ENCODE measurements at places on chromosomes 16 and 17.

- DNase-seq: no peak
Measured at GRCh38 chr16:77782694-77783093, 5.7 kb upstream of the VAT1L start.

GRCh38 chr17:17983376-17983775 is 10.7 kb downstream of the DRC3 start:
- DNase-seq: no peak

GRCh38 chr17:67746704-67747571 is 29.2 kb downstream of the NOL11 start:
- no peak for DNase-seq

GRCh38 chr16:5412731-5413130 is 315.1 kb upstream of the EEF2KMT start:
- no peak for DNase-seq

- no peak for DNase-seq
Measured at GRCh38 chr17:8855477-8856204, 11.8 kb downstream of the PIK3R6 start.

DNA sequence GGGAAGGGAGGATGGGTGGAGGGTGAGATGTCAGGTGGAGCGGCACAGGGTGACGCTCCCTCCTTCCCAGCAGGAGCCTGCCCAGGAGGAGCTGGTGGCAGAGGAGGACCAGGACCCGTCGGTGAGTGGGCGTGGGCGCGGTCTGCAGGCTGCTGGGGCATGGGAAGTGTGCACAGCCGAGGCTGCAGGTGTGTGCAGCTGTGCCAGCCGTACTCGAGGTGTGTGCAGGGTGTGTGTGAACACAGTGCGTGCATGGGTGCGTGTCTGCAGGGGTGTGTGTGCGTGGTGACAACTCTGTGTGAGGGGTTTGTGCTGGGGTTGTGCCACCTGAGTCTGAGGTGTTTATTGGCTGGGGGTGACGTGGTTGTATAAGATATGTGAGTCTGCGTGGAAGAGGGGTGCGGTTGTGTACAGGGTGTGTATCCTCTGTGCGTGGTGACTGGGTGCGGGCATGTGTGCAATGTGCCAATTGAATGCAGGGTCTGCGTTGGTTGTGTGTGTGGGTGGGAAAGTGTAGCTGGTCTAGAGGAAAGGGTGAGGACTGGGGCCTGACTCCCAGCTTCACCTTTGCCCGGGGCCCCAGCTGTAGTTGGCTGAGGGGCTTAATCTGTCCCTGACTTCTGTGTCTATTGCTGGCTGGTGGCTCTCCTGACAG is 670 bp downstream of the TNFSF12 start:
- DNase-seq: no peak

- DNase-seq: no peak
Measured at GRCh38 chr17:18184143-18185031, 759 bp downstream of the ALKBH5 start.

DNA sequence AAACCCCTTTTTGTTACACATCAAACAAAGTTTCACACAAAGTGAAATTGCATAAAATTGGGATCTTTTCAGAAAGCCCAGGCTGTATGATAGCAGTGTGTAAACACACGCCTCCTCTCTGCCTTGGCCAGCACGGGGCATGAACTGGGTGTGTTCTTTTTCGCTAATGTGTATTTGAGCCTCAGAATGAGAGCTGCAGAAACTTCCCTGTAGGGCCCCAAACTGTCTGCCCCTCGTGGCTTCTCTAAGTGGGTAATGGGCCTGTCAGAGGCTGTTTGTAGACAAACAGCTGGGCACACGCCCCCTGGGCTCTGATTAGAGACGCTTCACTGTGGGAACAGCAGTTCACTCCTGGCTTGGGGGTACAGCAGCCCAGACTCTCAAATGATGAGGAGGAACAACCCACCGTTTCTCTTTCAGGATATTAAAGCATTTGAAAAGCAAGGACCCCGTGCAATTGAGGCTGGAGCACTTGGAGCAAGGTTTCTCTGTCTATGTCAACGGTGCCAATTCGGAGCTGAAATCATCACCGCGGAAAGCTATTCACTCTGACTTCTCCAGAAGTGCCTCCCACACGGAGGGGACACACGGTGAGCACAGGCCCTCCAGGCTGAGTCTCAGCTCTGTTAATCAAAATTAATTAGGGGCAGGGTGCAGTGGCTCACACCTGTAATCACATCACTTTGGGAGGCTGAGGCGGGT is 78.4 kb downstream of the KATNIP start:
- no peak for DNase-seq

DNA sequence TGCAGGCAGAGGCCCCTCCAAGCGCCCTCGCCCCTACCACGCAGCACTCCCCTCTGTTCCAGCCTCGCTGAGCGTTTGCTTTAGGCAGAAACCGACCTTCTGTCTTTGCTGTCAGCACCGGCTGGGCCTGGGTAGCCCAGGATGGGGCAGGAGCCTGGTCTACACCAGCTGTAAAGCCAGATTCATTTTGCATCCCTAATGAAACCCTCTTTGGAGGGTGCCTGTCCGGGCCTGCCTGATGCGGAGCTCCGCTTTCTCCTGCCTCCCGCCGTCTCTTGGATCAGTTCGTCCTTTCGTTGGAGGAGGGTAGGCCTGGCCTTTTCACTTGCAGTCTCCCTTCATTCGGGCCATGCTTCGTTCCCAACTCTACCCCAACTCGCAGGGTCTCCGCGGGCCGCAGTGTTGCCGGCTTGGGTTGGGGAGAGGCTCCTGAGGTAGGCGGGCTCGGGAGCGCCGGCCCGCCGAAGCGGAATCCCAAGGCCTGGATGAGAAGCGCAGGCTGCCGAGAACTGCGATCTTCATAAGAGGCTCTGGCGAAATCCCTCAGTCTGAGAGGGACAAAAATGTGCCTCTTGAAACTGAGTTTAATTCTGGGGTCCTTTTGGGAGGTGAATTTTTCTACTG is 4.8 kb upstream of the HOXB8 start:
- DNase-seq: no peak

DNA sequence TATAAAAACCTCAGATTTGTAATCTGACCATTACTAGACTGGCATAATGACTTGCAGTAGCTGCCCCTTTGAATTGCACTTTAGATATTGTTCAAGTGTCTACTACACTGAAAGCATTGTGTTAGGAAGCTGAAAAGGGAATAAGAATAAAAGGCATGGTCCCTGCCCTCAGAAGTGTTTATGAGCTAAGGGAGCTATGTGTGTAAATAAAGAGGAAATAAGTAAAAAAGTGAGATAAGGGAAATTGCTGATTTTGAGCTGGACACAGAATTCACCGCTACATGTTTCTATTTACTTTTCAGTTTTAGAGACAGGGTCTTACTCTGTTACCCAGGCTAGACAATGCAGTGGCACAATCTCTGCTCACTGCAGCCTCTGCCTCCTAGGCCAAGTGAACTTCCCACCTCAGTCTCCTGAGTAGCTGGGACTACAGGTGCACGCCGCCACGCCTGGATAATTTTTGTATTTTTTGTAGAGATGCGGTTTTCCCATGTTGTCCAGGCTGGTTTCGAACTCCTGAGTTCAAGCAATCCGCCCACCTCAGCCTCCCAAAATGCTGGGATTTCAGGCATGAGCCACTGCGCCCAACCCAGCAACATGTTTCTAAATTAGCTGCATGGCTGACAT is 57.0 kb downstream of the GRB2 start:
- DNase-seq: no peak

DNA sequence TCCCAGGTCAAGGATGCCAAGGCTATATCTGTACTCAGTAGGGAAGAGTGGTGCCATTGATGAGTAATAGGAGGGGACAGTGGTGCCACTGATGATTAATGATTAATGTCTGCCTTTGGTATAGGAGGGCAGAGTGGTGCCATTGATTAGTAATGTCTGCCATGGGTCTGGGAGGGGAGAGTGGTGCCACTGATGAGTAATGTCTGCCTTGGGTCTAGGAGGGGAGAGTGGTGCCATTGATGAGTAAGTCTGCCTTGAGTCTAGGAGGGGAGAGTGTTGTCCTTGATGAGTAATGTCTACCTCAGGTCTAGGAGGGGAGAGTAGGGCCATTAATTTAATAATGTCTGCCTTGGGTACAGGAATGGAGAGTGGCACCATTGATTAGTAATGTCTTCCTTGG is 507.8 kb upstream of the EEF2KMT start:
- DNase-seq: no peak

DNA sequence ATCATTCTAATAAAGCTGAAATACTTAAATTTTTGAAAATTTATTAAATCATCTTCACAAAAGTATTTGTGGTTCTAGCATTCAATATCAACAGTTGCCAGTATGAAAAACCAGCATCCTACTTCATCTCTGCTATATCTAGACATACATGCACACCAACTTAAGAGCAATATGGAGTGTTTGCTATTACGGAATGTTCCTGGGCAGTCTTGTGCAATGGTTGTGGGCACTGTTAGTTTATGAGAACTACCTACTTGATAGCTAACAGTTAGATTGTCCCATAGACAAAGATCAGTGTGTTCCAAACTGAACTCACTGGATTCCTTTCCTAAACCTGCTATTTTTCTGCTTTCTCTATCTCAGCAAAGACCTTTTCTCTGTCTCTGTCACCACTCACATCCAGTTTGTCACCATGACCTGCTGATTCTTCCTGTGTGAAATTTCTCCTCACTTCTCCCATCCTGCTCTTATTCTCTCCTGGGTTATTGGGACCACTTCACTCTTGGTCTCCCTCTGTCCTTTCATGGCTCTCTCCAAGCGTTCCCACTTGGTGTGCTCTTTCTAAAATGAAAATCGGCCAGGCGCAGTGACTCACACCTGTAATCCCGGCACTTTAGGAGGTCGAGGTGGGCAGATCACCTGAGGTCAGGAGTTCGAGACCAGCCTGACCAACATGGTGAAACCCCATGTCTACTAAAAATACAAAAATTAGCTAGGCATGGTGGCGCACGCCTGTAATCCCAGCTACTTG is 27.7 kb downstream of the CNTROB start:
- no peak for DNase-seq

DNA sequence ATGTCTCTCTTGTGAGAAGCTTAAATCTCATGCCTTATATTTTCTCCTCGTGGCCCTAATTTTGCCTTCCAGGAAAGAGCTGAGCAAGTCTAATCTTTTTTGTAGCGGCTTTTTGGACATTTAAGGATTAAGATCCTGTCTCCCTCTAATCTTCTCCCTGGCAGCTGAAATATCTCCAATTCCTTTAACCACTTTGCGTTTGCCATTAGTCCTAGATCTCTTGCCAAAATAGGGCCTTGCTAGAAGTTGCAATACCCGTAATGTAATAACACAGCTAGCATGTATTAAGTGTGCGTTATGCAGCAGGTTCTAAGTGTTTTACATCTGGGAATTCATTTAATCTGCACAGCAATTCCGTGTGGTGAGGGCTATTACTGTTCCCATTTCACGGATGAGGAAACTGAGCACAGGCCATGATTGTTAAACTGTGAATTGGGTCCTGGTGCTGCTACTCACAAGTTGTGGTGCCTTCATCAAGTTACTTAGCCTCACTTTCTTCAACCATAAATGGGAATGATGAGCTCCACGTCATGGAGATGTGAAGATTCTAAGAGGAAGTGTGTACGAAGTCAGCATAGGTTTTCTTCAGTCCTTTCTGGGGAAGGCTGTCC is 198.9 kb upstream of the ASIC2 start:
- DNase-seq: no peak

- no peak for DNase-seq
Measured at GRCh38 chr16:65125871-65126270, 4.0 kb upstream of the CDH11 start.

GRCh38 chr17:12522743-12523183 is 142.9 kb upstream of the MYOCD start:
- DNase-seq: peak; percentile 83

DNA sequence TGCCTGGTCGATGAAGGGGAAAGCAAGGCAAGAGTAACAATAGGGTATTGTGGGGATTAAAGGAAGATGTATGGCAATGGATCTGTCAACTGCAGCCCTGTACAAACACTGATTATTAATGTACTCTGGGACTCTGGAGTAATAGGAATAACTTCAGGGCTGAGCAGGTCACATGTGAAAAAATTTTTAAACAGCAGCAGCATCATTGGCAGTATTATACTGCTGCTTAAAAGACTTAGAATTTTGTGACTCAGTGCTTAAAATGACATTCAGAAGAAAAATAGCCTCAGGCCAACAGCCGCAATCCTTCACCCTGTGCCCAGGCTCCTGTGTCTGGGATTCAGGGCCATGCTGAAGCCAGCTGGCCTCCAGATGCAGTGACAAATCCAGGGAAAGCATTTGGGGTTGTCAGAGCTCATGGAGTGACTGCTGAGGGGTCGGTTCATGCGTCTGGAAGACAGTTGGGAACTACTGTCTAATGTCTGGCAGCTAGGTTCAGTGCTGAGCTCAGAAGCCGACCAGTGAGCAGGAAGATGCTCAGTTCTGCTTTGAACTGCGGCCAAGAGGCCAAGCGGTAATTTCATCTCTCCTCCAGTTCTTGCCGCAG is 22.2 kb downstream of the TEX2 start:
- no peak for DNase-seq

GRCh38 chr17:10729334-10730193 is at the start of gene TMEM220:
TMEM220 (minus strand) TSS chr17:10730023; CDS start chr17:10729851, 172 bp downstream.
- no peak for DNase-seq
